ENCODE measurements at places on chromosomes 1 and 21.

DNA sequence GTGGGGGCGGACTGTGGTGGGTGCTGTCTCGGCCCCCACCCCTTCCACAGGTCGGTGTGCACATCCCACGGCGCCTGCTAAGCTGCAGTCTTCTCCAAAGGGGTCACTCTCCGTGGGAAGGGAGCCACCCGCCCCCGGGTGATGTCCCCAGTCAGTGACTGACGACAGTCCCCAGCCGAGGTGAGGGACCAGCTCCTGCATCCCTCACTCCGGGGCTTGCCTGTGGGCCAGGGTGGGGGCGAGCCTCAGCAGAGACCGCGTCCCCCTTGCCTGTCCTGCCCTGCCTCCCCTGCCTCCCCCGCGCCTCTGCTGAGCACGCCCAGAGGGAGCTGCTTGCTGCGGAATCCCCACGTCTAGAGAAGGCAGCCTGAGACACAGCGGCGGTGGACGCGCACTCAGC, 35.9 kb upstream of the PDE9A start:
- no peaks in the 10 kb centered on the region for H3K27me3 ChIP-seq
- H3K36me3 ChIP-seq, result no peaks in the 10 kb centered on the region
- H3K27ac ChIP-seq, result no peak overlapping the region
- H3K4me1 ChIP-seq, result no peaks in the 10 kb centered on the region
- H3K4me3 ChIP-seq, result no peak overlapping the region
- no peak for DNase-seq

GRCh38 chr1:42845866-42846256, 552 bp upstream of the ZNF691 start:
- peak overlapping the region; percentile 81 for H3K4me3 ChIP-seq
- H3K27ac ChIP-seq, result peak overlapping the region; percentile 40
- peaks cover 19% of the 10 kb centered on the region for H3K36me3 ChIP-seq
- no peak for DNase-seq
- H3K4me1 ChIP-seq, result peaks cover 14% of the 10 kb centered on the region
- H3K27me3 ChIP-seq, result no peaks in the 10 kb centered on the region

- no peak overlapping the region for H3K4me3 ChIP-seq
- no peak overlapping the region for H3K27ac ChIP-seq
- no peaks in the 10 kb centered on the region for H3K4me1 ChIP-seq
Measured at GRCh38 chr1:180927841-180928240, 15.1 kb downstream of the KIAA1614 start.

DNA sequence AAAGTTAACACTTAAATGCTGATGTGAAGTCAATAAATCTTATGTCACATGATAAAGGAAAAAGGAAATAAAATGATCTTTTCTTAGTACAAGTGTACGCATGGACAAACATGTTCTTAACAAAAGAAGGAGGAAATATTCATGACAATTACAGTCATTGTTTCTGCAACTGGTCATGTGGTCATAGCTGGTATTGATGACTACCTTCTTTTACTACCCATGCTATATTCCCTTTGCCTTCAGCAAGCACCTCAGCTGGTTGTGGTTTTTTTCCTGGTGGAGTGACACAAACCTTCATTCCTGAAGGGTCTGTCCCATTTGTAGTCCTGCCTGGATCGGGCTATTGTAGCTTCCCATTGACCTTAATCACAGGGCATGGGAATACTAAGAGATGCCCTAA, 23.4 kb upstream of the TSHB start:
- DNase-seq, result no peak
- no peak overlapping the region for H3K4me3 ChIP-seq
- no peaks in the 10 kb centered on the region for H3K36me3 ChIP-seq

DNA sequence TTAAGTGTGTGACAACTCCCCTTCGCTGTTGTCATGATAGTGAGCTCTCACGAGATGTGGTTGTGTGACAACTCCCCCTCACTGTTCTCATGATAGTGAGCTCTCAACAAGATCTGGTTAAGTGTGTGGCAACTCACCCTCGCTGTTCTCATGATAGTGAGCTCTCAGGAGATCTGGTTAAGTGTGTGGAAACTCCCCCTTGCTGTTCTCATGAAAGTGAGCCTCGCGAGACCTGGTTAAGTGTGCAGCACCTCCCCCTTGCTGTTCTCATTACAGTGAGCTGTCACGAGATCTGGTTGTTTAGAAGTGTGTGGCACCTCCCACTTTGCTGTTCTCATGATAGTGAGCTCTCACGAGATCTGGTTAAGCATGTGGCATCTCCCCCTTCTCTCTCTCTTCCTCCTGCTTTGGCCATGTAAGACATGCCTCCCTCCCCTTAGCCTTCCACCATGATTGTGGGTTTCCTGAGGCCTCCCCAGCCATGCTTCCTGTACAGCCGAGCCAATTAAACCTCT, 25.1 kb upstream of the LSS start:
- H3K27me3 ChIP-seq, result no peaks in the 10 kb centered on the region
- H3K4me3 ChIP-seq, result no peak overlapping the region
- DNase-seq, result no peak

Data from ascending aorta (tissue), 2 donors.